H54 (cell line): ENCODE measurements at places on chromosomes 7 and 10.
A peak's percentile ranks its signal among the peaks of the same experiment; 100 is the strongest.

- no peak for DNase-seq
Observed at GRCh38 chr7:31788445-31788844, 101.4 kb downstream of the PPP1R17 start.

- no peak for DNase-seq
Observed at GRCh38 chr7:29854257-29854938, 48.1 kb downstream of the WIPF3 start.

DNA sequence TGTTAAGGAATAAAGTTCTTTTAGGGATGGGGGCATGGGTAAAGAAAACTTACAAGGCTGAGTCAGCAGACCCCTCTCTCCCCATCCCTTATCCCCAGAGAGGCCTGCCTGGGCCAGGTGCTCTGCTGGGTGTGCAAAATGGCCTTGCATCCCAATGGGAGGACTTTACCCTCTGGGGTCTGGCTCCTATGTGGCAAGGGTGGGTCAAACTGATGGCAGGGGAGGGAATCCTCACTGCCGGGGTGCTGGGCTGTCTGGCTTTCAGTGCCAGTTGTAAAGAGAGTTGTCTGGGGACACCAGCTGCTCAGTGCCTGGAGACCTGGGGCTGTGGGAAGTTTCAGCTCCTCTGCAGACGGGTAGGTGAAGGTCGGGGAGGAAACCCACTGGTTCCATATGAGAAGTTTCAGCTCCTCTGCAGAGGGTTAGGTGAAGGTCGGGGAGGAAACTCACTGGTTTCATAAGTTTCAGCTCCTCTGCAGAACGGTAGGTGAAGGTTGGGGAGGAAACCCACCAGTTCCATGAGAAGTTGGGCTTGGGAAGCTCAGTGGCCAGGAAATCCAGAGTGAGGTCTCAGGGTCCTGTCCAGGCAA lies 127.2 kb upstream of the PODXL start:
- no peak for DNase-seq

- peak; percentile 70 for DNase-seq
Observed at GRCh38 chr7:36600869-36601530, 123.3 kb downstream of the AOAH start.

GRCh38 chr10:104303594-104304355 lies 34.5 kb downstream of the ITPRIP start:
- no peak for DNase-seq

DNA sequence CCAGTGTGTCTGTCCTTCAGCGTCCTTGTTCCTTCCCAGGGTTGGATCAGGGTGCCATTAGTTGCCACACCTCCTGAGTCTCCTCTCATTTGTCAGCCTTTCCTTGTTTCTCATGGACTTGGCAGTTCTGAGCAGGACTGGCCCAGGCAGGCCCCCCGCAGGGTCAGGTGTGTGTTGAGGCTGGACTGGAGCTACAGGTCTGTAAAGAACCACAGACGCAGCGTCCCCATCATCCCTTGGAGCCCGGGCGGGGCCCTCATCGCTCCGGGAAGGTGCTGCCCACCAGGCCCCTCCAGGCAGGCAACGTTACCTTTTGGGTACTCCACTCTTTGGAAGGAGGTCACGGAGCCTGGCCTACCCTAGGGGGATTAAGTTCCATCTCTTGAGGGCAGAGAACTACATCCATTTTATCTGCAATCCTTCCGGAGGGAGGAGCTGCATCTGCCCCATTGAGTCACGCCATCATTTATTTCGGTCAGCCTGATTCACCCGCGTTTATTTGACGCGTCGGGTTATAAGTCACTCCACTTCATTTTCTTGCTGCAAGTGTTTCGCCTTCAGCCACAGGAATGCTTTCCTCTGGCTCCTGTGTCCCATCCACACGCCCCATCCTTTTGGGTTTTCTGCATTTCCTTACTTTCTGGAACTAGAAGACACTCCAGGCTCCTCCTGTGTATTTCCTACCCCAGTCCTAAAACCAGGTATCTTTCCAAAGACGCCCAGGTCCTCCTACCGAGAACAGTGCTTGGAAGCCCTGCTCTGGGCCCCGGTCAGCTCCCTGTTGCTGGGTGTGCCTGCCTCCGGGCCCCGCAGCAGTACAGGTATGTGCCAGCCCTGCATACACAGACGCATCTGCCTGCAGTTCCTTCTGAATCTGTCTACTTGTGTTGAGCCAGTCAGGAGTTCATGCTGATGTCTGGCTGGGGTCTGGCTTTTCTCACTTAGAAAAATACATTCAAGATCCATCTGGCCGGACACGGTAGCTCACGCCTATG lies 141.9 kb downstream of the MAD1L1 start:
- DNase-seq = no peak

GRCh38 chr10:55837273-55837672 lies 523.8 kb downstream of the ZWINT start:
- DNase-seq = no peak
